ENCODE measurements at places on chromosomes 4 and X.

DNA sequence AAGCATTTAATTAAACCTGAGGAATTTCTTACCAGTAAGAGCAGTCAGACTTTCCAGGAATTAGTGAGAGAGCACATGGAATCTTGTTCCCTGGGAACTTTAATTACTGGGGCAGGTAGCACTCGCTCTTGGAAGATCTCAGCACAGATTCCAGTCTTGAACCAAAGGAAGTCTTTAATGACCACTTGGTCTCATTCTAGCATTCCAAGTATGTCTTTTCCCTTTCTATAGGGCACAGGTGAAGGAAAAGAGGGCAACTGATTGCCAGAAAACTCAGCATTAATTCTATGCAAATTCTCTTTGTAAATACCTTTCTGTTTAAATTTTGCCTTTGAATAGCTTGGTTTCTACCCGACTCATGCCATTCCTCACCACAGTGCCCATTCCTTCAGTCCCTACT is 236.6 kb downstream of the LDB2 start:
- DNase-seq: no peak

DNA sequence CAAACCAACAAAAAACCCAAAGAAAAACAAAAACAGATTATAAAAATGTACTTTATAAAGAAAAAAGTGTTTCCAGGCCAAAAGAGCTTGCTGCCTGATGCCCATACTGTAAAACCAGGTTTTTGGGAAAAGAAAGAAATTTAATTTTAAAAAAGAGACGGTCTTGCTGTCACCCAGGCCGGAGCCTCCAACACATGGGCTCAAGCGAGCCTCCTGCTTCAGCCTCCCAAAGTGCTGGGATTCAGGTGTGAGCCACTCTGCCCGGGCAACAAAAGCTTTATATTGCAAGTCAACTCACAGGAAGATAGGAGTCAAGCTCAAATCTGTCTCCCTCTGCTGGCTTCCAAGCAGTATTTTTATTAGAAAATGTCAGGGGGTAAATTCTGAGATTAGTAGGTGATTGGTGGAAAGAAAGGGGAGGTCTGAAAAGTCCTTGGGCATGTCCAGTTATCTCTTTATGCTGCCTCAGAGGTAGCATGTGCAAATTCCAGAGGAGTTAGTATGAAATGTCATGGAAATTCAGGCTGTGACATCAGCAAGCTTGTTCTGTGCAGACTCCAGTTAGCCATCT is 39.4 kb downstream of the MGST2 start:
- DNase-seq: no peak

DNA sequence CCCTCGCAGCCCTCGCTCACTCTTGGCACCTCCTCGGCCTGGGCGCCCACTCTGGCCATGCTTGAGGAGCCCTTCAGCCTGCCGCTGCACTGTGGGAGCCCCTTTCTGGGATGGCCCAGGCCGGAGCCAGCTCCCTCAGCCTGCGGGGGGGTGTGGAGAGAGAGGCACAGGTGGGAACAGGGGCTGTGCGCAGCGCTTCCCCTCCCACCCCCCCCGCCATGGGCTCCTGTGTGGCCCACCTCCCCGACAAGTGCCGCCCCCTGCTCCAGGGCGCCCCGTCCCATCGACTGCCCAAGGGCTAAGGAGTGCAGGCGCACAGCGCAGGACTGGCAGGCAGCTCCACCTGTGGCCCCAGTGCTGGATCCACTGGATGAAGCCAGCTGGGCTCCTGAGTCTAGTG is 220.2 kb downstream of the STPG2 start:
- DNase-seq: no peak

GRCh38 chr4:10302096-10302495 is 155.1 kb downstream of the ZNF518B start:
- no peak for DNase-seq

DNA sequence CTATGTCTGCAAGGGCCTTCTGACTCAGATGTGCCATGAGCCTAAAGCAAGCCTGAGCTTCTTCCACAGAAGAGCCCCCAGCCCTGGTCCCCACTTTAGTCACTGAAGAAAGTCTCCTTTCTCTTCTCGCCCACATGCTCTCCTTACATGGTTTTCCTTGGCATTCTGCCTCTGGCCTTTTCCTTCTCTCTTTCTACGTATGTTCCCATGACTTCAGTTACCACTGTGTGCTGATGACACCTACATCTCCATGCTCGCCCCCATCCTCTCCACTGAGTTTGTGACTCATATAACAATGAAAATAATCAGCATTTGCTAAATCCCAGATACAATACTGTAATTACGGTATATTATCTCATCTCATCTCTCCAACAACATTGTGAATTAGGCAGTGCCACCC is 149.3 kb downstream of the AMMECR1 start:
- no peak for DNase-seq

All from fibroblast of the conjunctiva (primary cell).